Effector CD8-positive, alpha-beta T cell (primary cell): ENCODE measurements at places on chromosomes 2 and 18.

GRCh38 chr18:34837769-34838272 is 127.7 kb downstream of the DTNA start:
- no peak for DNase-seq

- DNase-seq = no peak
Observed at GRCh38 chr2:96342085-96342484, 6.5 kb downstream of the NCAPH start.

DNA sequence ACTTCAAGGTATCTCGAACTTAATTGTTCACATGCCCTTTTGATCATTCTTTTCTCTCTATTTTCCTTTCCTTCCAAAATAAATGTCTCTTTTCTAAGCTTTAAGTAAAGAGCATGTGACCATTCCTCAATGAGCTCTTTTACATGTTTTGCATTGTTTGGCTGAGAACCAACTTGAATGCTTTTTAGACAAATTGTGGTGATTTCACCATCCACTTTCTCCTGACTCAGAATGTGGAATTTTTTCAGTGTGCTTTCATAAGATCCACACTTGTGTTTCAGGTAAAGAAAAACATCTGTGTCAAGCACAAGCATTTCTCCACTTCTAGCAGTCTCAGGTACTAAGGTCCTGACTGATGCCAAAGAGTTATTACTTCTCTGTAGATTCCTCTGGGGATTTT is 10.7 kb downstream of the RBM43 start:
- no peak for DNase-seq

GRCh38 chr2:177397481-177398289 is 5.1 kb downstream of the AGPS start:
- DNase-seq = no peak

- no peak for DNase-seq
Observed at GRCh38 chr18:69957747-69958146, 10.1 kb upstream of the CD226 start.

DNA sequence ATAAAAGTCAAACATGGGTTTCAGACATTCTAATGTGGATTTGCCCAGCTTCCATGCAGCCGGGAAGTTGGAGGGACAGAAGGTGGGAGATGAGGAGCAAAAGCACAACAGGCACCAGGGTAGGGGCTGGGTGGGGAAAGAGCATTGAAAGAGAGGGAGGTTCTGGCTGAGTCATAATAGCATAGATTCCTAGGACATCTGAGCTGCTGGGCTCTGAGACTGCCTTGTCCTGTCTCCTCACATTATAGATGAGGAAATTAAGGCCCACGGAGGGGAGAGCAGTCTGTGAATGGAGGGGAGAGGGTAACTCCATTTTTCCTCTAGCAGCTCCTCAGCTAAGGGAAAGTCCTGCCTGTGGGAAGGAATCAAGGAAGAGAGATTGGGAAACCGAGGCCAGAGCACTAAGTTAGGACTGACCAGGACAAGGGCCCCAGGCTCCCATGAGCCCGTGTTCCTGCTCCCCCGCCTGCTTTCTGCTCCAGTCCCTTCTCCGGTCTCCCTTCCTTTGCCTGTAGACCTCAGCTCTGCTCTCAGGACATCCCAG is 26.2 kb downstream of the SH2D6 start:
- DNase-seq = no peak

GRCh38 chr2:235665661-235666212 is 171.9 kb downstream of the AGAP1 start:
- DNase-seq = no peak

GRCh38 chr2:150625303-150625702 is 137.8 kb upstream of the RND3 start:
- DNase-seq = no peak

- DNase-seq = no peak
Observed at GRCh38 chr2:176242276-176242675, 27.0 kb upstream of the MTX2 start.

DNA sequence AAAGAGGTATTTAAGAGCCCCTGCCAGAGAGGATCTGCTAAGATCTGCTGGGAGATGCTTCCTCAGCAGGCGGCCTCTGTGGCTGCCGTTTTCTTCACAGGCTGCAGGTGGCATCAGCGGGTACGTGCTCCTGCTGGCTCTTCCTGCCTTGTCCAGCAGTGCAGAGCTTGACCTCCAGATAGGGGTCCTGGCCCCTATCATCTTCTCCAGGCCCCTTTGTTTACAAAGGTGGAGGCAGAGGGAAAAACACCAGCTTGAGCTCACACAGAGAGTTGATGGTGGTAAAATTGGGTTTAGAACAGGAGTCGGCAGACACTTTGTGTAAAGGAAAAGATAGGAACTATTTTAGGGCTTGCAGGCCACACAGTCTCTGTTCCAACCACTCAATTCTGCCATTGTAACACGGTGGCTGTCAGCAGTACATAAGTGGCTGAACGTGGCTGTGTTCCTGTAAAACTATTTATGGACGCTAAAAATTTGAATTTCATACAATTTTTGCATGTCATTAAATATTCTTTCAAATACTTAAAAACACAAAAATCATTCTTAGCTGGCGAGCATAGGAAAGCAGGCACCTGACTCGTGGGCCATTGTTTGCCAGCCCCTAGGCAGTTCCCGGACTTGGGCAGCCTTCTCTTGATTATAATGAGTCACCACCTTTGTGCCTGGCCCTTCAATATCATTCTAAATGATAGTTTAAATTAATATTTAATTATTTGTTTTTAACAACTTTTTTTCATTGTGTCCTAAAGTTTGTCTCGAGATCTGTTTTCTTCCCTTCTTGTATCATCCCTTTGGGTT is 98.2 kb upstream of the B3GNT7 start:
- no peak for DNase-seq

- no peak for DNase-seq
Observed at GRCh38 chr2:218583983-218584850, 15.6 kb downstream of the CNOT9 start.

GRCh38 chr18:35159782-35160181 is 81.1 kb upstream of the ZNF397 start:
- DNase-seq = no peak

- DNase-seq = no peak
Observed at GRCh38 chr18:11260961-11261461, 111.6 kb upstream of the PIEZO2 start.

DNA sequence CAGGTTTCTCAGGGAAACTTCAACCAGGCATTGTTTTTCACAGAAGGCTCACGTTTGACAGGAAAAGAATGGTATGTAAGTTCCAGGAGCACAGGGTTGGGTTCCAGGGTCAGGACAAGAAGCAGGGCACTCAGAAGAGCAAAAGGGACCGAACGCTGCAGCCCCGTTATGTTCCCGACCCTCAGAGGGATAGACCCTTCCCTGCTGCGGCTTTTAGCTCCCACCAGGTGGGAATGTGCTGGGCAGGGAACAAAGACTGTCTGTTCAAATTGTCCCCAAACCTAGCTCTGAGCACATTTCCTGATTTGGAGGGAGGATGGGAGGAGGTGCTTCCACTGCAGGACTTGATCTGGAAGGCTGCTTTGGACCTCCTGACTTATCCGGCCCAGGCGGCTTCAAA is 130.1 kb downstream of the RAB3GAP1 start:
- no peak for DNase-seq

GRCh38 chr2:68721482-68722101 is 13.0 kb upstream of the ARHGAP25 start:
- DNase-seq = no peak

- no peak for DNase-seq
Observed at GRCh38 chr2:112784199-112785189, at the start of gene IL1A. IL1A (minus strand) TSS chr2:112784493; CDS start chr2:112783770, 723 bp downstream.

GRCh38 chr2:86628091-86628522 is 4.4 kb upstream of the RNF103 start:
- DNase-seq = no peak

- DNase-seq = no peak
Observed at GRCh38 chr2:160145471-160145870, 54.6 kb downstream of the ITGB6 start.

DNA sequence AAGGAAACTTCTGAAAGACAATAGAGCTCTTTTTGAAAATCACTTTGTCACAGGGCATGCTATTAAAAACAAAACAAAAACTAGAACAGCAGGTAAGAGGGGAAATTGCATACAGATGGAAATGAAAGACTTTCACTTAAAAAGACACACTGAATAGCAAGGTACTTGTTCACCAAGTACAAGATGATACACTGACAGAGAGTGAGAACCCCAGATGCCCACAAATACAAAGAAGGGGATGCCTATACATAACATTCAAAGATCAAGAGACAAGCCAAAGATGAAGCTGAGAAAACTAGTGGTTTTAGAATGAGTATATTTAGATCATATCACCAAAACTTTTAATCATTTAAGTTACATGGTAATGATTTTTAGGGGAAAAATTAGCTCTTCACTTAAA is 60.7 kb downstream of the ASXL2 start:
- DNase-seq = no peak

GRCh38 chr2:4914551-4914950 is 777.6 kb upstream of the SOX11 start:
- no peak for DNase-seq

DNA sequence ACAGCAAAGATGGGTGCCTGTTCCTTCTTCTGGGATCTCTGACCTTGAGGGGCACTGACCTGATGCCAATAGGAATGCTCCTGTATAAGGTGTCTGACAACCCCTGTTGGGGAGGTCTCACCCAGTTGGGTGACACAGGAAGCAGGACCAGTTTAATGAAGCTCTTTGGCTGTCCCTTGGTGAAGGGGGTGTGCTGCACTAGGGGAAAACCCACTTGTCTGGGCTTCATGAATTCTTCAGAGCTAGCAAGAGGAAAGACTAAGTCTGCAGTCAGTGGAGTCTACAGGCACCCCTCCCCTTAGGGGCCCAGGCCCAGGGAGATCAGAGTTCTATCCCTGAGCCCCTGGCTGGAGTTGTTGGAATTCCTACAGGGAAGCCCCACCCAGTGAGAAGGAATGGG is 550.8 kb upstream of the CHAC2 start:
- DNase-seq = no peak

GRCh38 chr18:68102117-68102516 is 585.6 kb upstream of the DSEL start:
- DNase-seq = no peak

DNA sequence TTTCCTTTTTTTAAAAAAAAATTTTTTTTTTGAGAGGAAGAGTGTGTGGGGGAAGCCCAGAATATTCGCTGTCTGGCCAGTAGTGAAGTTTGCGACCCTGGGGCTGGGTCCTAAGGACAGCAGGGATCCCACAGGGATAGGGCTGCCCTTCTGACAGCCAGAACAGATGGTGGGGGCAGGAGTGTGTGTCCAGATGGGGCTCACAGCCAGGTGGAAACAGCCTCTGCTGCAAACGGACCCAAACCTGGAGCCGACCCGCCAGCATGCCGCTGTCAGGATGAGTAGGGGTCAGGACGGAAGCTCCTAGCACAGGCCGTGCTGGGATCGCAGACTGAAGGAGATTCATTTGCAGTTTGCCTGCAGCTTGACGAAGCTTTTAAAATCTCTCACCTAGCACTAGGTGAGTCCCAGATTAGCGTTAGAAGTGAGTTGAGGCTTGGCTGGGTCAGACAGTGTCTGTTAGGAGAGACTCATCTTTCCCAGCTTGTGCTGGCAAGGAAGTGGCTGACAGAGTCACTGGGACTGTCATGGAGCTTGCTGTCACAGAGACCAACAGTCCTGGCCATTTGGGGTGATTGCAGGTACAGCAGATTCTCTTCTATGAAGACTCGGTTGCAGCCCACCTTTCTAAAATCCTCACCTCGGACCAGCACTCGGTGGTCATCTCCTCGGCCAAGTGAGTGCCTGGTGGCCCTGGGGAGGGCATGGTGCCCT is 93.4 kb downstream of the DGKD start:
- no peak for DNase-seq

GRCh38 chr2:194257095-194257494 is 1399.9 kb upstream of the SLC39A10 start:
- DNase-seq = no peak

DNA sequence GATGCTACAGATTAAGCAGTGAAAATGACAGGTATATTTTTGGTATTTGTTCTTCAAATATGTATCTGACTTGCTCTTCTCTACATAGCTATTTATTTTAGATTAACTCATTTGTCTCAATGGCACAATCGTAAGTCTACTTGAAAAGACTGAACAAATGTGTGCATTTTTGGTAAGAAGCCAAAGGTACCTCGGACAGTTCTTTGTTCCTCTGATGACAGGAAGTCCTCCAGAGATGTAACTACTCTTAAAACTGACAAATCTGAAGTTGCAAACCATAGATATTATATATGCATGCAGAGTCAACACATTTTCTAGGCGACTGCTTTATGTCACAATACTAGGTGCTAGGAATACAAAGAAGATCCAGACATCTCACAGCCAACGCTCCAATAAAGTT is 36.7 kb downstream of the NDUFAF7 start:
- DNase-seq = no peak

DNA sequence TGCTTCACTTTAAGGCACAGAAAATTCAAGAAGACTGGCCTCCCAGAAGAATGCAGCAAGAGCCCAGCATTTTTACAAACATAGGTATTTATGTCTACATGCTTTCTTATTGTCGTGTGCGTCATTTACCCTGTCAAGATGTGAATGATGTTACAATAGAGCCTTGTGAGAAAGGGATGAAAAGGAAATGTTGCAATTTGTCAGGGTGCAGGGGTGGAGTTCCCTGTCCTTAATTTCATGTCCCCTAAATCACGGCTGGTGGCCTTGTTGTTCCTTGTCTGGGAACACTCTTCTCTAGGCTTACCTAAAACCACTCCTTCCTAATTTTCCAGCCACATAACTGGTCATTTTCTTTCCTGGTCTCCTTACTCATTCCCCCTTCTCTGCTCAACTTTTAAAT is 194.2 kb downstream of the TXNL1 start:
- no peak for DNase-seq

DNA sequence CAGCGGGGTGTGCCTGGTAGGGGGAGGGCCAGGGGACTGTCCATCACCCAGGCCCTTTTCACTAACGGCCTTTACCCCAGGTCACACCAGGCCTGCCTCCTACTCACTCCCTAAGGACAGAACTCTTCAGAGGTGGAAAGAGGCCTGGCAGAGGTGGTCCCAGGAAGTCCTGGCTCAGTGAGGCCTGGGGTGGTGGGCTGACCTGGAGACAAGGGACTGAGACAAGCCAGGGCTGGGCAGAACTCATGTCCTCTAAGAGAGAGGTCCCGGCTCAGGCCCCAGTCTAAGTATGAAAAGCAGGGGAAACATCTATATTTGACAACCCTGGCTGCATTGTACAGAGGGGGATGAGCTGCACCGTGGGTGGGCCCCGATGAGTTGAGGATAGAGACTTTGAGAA is 65.9 kb upstream of the TEX51 start:
- no peak for DNase-seq

DNA sequence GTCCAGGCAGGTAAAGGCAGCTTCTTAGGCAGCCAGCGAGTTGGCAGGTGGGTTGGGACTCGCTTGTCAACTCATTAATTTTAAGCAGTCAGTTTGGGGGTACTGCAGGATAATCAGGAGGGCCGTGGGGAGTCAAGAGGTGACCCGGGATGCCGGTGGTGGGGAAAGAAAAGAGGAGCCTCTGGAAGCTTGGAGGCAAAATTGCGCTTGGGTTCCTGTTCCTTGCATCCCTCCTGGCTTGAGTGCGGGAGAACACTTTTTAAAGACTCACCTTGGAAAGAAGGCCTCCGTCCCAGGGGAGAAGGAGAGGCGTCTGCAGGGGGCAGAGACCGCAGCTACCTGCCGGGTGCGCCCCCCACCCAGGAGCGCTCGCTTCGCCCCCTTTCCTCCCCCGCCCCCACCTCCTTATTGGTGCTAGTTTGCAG is at the start of gene KCNJ3:
Gene KCNJ3 (plus strand): TSS at position 400 of the 425 bp plus-strand sequence. CDS start 81 bp downstream, outside the sequence.
- no peak for DNase-seq

GRCh38 chr2:69017080-69017479 is 4.1 kb downstream of the ANTXR1 start:
- no peak for DNase-seq
